ENCODE measurements at places on chromosomes 1 and 21.

DNA sequence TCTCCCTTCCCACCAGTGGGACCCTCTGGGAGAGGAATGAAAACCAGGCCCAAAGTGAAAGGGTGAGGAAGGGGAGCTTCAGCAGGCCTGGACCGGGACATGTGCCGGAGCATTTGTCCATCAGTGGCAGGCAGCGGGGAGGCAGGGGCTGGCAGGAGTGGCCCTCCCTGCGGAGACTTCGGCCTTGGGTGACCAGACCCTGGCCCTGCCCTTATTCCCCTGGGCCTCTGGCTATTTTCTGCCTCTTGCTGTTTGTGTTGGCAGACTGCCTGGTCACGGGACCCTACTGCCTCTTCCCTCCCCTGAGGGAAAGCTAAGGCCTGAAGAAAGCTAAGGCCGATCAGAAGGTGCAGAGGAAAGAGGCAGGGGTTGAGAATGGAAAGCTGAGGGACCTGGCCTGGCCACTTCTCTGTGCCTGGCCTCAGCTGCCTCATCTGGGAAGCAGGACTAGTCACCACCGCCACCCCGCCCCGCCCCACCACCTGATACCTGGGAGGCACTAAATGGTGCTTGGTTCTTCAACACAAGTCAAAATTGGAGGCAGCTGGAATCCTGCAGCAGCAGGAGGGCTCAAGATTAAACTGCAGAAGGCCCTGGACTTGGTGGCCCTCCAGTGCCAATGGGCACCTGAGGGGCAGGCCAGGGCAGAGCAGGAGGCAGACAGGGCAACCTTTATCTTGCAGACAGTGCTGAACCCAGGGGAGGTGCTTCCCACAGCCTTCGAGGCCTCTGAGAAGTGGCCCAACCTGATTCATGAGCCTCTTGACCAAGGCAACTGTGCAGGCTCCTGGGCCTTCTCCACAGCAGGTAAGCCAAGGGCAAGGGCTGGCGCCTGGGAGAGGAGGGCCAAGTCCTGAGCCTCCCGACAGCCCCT lies 7.9 kb downstream of the TINAGL1 start:
- no peak for DNase-seq

GRCh38 chr1:55214934-55215193 lies 300 bp downstream of the USP24 start:
- DNase-seq, result no peak

DNA sequence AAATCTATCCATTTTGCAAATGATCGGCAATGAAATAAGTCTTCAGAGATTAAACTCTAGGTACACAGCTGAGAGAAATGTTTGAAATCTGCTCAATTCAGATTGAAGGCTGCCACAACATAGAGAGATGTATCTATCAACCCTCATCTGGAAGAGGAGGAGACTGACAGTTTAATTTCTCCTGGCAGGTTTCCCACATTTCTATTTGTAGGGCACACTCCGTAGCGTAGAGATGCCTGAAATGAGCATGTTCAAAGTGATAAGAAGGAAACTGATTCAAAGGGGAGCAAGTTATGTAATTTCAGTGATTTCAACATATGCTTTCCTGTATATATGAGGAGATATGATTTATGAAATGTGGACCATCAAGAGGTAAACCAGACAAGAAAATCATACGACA lies 44.1 kb downstream of the NIBAN1 start:
- DNase-seq, result no peak

DNA sequence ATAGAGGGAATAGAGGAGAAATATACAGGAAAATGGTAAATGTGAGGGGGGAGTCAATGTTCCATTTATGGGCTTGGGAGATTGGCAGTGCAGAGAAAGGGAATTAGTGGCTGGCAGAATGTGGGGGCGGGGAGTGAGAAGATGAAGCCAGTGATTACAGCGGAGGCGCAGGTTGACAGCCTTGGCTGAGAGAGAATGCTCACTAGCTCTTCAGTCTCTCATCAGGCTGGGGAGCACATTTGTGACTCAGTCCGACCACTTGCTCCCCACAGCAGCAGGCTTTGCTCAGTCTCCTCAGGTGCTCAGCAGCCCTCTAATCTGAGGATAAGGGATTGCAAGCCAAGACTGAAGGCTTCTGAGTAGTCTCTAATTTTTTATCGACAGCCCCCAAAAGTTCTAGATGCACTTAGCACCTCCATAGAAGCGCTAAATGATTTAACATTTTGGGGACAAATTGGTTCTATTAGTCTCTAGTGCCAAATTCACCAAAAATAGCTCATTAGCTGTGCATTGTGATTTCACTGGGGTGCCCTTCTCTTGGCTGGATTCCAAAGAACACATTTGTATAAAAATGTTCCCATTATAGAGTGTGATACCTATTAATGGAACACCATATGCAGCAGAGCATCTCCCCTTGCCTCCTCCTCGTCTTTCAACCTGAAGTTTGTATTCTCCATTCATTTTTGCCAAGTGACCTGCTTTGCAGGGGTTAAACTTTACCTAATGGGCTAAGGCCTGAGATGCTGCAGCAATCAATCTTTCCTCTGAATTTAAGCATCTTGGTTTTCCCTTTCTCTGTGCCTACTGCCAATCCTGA lies 191.8 kb downstream of the ZNF326 start:
- no peak for DNase-seq

DNA sequence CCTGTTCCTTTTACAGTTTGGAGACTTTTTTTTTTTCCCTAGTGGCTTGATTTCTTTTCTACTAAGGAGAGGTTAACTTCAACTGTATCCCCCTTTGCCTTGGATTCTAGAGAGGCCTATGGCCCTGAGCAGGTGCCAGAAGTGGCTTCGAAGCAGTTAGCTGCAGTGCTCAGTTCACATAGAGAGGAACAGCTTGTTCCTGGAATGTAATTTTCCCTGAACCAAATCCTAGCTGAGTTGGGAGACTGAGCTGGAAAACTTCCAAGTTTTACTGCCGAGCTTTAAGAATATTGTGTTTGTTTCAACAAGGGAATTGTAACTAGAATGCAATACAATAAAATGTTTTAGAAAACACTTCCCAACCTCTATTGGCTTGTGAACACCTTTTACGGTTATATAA lies 17.5 kb downstream of the RD3 start:
- no peak for DNase-seq

DNA sequence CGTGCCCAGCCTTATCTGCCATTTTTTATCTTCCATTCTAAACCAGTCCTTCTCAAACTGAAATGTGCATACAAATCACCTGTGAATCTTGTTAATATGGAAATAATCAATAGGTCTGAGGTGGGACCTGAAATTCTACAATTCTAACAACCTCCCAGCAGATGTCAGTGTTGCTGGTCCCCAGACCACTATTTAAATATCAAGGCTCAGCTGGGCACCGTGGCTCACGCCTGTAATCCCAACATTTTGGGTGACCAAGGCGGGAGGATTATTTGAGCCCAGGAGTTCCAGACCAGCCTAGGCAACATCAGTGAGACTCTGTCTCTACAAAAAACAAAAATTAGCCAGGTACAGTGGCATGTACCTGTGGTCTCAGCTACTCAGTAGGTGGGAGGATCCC lies 4.1 kb downstream of the UQCRHL start:
- no peak for DNase-seq

DNA sequence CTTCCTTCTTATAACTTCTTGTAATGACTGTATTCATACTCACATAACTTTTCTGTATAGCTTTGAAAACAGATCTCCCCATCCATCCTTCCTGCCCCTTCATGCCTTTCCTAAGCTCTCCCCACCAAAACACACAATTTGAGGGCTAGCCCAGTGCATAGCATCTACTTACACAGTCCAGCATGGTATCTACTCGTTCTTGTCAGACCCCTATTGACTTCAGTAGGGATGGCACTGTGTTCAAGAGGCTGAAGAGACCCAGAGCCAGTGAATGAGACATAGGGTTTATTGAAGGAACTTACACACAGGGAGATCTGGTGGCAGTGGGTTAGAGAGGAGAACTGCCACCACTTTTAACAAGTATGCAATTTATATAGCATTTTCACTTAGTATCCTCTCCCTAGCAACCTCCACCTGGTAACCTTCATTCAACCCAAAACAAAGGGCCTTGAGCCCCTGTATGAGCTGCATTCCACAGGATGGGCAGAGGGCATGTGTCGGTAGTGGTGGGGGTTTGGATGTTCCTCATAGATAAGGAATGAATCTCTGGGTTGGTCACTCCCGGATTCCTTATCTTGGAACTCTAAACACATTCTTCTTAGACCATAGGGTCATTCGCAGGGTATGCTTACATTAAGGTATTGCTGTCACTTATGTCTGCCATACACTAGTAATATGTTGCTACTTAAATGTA lies 64.9 kb upstream of the GNG12 start:
- no peak for DNase-seq

- DNase-seq, result no peak
Measured at GRCh38 chr1:224897529-224898327, 31.7 kb upstream of the DNAH14 start.

- DNase-seq, result no peak
Measured at GRCh38 chr1:182817802-182818201, 21.3 kb upstream of the DHX9 start.

DNA sequence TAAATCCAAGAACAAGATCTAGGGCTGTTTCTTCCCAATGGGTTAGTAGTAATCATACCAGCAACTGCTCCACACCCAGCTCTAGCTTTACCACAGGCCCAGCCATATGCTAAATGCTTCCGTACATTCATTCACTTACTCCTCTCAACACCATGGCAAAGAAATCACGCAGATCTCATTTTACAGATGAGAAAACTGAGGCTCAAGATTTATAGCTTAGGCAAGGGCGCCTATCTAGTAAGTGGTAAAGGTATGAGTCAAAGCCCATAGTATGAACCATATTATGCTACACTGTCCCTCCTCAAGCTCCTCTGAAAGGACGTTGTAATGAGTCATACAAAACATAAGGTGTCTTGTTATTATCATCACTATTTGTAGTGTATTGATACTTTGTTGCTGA lies 82.2 kb downstream of the NIBAN1 start:
- DNase-seq, result no peak

DNA sequence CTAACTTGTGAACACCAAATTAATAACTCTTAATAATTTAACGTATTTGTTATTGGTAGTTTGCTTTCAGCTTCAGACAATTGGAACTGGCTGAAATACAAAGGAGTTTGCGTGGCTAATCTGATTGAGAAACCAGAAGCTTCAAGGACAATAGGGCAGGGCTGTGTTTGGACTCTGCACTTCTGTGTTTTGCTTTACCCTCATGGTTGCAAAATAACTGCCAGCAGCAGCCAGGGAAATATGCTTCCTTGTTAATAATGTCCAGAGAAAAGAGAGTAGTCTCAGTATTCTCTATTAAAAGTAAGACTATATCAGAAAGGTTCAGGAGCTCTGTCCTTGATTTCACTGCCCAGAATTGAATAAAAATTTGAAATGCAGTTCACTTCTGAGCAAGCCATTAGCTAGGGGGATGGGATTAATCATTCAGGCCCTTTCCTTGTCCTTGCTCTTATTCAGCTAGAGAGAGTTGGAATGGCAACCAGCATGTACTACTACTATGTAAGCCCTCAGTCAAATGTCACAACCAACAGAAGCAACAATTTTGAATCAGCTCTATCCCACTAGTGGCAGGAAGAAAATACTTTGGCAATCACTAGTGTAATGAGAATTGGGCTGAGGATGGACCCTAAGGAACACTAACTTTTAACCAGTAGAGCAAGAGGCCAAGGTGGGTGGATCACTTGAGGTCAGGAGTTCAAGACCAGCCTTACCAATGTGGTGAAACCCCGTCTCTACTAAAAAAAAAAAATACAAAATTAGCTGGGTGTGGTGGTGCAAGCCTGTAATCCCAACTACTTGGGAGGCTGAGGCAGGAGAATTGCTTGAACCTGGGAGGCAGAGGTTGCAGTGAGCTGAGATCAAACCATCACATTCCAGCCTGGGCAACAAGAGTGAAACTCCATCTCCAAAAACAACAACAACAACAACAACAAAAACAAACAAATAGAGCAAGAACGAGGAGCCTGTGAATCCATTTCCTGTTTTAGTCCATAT lies 76.8 kb downstream of the POU2F1 start:
- no peak for DNase-seq

GRCh38 chr1:156226782-156227181 lies 14.0 kb downstream of the PMF1 start:
- no peak for DNase-seq

DNA sequence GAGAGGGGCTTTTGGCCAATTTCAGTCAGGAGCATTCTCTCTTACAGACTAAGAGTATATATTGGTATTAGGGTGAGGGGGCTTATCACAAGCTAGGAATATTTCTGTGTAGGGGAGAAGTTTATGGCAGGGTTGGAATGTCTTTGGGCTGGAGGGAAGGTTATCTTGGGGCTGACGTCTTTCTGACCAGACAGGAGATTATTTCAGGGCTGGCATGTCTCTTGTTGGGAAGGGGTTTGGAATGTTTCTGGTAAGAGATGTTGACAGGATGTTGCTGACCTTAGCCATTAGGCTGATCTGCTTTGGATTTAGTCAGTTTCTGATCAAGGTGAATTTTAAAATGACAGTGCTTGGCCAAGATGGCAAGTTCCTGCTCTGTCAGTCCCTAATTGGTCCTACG lies 17.8 kb upstream of the HSD3B1 start:
- DNase-seq, result no peak

- DNase-seq, result no peak
Measured at GRCh38 chr21:33259428-33259827, 6.7 kb upstream of the IL10RB start.
